ENCODE measurements at places on chromosomes 7 and 10.

DNA sequence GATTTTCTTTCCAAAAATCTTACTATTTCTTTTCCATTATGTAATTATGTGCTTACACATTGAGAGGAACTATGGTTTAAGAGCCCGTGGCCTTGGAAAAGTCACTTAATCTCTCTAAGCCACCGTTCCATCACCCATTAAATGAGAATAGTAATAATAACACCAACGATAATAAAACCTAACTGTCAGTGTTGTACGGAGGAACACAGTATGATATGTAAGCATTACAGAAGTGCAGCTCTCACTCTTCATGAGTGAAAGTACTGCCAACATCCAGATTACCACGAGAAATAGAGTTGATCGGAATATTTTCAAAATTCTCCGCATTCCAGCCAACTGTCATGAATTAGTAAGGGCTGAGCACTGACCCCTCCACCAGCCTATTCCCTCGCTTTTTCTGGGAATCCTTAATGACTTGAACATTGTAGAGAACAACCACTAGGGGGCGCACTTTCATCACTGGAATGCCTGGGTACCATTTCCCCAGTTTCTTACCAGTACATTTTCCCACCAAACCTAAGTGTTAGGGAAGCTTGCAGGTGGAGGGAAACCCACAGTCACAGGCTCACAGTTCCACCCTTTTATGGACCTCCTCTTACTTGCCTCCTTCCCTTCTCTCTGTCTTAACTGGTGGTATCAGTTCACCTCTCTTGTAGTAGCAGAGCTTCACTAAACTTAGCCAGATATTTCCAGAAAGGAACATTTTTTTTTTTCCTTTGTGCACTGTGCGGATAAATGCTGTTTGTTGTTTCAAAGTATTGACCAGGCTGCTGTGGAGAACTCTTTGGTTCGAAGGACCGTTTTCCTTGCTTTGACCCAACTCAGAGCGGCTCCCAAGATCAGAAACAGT is 27.8 kb downstream of the NKX2-3 start:
- DNase-seq: no peak

DNA sequence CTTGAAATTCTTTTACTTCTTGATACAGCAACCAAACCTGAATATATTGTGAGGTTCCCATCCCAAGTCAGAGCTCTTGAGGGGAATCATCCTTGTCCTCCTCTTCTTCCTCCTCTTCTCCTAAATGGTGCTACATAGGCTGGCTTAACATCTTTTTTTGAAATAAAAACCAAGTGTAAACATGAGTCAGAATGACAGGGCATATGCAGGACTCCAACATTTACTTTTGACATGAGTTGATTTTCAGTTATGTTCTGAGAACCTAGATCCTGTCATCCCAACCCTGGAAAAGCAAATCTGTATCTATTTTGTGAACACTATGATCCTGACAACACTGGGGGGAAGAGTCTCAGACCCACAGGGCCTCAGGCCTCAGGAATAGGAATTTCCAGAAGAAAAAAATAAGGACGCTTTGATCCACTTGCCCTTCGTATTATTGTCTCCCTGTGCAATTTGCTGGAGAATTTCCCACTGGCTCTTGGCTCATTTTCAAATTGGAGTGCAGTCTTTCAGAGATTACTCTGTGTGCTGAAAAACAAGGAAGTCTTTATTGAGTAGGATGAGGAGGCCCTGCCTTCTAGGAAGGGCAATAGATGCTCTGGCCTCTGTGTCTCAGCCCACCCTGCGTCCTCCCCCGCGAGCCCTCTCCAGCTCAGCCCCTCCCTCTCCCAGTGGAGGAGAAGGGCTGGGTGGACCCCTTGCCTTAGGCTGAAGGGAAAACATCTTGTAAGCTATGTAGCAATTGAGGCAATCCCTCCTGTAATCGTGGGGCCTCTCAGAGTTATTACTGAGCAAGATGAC is 121.6 kb downstream of the CREB5 start:
- no peak for DNase-seq

- no peak for DNase-seq
These were observed 118.1 kb downstream of the ARL4A start for GRCh38 chr7:12805518-12805928.

- no peak for DNase-seq
These were observed 80.6 kb downstream of the BEND7 start for GRCh38 chr10:13448216-13448615.

DNA sequence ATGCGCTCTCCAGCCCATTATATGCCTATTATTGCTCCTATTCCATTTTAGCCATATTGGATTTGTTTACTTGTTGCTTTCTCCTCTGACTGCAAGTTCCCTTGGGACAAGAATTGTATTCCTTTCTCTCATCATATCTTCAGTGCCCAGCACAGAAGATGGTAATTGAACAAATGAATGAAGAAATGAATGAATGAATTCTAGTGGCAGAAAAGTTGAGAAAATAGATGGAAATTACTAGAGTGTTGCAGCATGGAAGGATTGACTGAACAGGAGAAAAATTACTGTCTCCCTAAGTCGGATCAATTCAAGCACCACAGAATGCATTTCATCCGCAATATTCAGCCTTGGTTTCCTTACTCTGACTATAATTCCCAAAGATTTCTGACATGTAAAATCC is 1243.2 kb downstream of the SORCS1 start:
- no peak for DNase-seq

GRCh38 chr10:87622314-87623004 is 37.2 kb upstream of the PAPSS2 start:
- DNase-seq: no peak

GRCh38 chr10:100025576-100025975 is 15.8 kb upstream of the DNMBP start:
- DNase-seq: peak; percentile 20

GRCh38 chr10:80144696-80145131 is 12.2 kb downstream of the PLAC9 start:
- DNase-seq: no peak

DNA sequence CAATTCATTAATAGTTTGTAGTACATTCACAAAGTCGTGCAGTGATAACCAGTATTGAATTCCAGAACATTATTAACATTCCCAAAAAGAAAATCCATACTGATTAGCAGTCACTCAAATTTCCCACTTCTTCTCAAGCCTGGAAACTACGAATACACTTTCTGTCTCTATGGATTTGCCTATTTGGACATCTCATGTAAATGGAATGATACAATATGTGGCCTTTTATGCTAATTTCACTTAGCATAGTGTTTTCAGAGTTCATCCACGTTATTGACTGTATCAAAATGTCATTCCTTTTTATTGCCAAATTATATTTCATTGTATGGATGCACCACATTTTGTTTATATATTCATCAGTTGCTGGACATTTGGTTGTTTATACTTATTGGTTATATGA is 78.8 kb downstream of the STK31 start:
- no peak for DNase-seq

DNA sequence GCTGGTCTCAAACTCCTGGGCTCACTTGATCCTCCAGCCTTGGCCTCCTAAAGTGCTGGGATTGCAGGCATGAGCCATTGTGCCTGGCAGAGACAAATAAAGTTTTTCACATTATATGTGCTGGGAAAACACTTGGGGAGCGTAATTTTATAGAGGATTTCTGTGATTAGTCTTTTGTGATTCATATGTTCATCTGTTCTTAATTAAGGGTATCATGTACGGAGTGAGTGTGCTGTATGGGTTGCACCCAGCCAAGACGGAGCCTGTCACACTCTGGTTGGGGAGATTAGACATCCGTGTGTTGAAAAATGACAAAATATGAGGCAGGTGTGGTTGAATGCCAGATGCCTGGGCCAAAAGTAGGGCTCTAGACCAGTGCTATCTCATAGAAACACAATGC is 10.3 kb downstream of the ADRB1 start:
- DNase-seq: no peak

GRCh38 chr10:21238044-21238443 is 287.4 kb downstream of the SKIDA1 start:
- DNase-seq: no peak

GRCh38 chr10:18793951-18794350 is 134.7 kb downstream of the ARL5B start:
- no peak for DNase-seq

DNA sequence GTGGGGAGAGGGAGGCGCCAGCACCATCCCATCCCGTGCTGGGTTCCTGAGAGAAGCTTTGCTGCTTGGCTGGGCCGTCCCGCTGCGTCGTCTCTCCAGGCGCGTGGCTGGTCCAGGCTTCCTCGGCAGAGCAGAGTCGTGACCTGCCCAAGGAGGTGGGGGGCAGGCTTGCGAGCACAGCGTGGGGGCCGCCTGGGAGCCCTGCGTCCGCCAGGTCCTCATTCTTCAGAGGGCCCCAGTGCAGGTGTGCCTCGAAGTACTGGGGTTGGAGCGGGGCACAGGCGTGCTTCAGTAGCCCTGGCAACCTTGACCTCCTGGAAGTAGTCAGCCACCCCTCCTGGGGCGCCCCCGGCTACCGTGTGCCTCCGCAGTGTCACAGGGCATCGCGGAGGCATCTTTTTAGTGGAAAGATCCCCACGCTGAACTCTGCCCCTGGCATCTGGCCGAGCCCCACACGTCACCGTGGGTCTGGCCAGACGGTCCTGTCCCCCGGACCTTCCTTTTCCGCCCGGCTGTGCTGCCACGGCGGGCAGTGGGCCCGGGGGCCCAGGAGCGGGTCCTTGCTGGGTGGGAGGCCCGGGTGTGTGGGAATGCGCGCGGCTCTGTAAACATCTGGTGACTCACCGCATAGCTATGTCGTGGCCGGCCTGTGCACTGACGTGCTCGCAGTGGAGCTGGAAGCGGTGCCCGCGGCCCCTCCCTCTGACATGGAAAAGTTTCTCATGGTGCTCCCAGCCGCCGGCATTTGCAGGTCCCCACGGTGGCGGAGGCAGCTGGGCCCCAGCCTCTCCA is 6.4 kb downstream of the MAFK start:
- no peak for DNase-seq

DNA sequence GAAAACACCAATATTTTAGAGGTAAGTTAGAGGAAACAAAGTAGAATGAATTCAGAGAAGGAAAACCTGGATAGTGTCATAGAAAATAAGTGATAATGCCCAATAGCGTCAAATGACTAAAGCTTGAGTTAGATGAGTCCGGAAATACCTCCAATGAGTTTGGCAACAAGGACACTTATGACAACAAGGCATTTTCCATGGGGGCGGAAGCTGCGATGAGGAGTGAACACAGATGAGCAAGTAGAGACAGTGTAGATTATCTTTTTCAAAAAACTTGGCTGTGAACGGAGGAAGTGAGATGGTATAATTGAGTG is 383 bp upstream of the R3HCC1L start:
- DNase-seq: no peak

- no peak for DNase-seq
These were observed 58.6 kb upstream of the EFCAB10 start for GRCh38 chr7:105639667-105640493.

- no peak for DNase-seq
These were observed 64.9 kb downstream of the MYOF start for GRCh38 chr10:93417266-93417665.

GRCh38 chr7:2151237-2151636 is 81.5 kb downstream of the MAD1L1 start:
- no peak for DNase-seq

DNA sequence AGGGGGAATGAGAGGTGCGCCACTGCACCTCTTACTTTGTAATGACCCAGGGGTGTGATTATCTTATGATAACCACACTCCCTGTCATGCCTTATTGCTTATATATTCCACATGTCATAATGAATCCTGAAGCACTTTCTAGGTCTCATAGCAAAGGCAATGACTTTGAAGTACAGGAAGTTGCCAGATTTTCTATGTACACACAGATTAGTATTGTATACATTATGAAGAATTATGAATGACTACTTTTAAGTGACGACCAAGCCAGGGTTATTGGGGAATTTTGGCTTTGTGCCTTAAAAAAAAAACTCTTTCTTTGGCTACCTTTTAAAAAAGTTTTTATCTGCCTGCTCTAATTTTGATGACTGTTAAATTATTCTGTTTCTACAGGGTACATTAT is 269.6 kb downstream of the MDFIC start:
- no peak for DNase-seq

DNA sequence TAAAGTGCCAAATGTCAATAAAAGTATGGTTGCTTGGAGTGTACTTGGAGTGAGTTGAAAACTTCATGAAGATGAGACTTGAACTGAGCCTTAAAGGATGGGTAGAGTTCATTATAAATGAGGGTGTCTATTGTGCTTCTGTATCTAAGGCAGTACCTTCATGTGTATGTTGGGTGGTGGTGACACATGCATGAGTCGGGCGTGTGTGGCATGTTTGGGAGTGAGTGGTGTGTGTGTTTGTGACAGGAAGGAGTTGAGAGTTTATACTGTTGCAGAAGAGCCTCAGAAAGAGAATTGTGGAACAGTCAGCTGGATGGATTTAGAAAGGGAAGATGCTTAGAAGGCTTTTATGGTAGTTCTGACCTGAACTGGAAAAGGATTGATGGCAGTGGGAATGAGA is 6.0 kb upstream of the ZRANB1 start:
- no peak for DNase-seq

DNA sequence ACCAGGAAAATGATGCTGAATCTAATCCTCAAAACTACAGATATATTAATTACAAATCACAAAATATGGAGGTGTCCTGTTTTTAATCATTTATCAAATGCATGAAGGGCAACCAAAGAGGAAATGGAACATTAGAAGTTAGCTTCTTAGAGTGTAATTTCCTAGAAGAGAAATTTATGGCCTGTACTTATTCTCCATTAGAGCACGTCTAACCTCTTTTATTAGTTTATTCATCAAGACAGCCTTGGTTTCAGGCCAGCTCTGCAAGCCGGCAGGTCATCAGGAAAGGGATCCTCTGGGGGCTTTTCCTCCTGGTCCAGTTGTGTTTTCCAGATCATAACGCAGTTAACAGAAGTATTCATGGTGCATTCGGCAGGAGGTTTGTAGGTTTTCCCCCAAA is 517.6 kb downstream of the KCNMA1 start:
- DNase-seq: no peak

GRCh38 chr7:131900785-131901287 is 344.4 kb upstream of the PODXL start:
- DNase-seq: no peak

GRCh38 chr10:5888843-5889623 is 660 bp downstream of the ANKRD16 start:
- DNase-seq: peak; percentile 3

DNA sequence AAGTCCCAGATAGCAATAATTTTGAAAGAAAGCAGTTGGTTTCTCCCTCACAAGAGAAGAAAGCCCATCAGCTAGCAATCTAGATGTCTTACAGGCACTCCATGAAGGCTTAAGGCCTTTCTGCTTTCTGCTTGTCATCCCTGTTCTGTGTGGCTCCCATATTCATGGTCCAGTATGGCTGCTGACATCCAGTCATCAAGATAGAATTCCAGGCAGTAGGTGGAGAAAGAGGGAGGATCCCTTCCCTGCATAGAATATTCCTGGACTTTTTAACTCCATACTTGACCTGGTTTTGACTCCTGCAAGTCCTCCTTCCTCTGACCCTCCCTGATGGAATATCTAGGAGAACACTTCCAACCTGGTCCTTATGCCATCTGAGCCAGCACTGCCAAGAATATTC is 389.9 kb upstream of the AKR1E2 start:
- DNase-seq: no peak
